ENCODE measurements at places on chromosomes 5 and 9.

DNA sequence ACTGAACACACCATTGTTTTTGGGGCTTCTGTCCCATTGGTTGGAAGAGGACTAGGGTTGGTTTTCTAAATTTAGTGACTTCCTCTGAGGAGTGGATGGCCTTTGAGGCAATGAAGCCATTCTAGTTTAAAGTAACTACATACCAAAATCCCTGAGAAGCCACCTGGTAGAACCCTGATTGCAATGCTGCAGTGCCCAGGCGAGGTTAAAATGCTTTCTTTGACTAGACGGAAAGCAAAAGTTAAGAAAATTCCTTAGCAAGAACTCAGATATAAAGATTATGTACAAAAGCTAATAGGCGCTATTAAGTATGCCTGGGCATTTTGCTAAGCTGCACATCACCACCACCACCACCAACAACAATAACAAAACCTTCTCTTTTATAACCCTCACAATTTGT lies 20.6 kb downstream of the GLRX start:
- DNase-seq = no peak

DNA sequence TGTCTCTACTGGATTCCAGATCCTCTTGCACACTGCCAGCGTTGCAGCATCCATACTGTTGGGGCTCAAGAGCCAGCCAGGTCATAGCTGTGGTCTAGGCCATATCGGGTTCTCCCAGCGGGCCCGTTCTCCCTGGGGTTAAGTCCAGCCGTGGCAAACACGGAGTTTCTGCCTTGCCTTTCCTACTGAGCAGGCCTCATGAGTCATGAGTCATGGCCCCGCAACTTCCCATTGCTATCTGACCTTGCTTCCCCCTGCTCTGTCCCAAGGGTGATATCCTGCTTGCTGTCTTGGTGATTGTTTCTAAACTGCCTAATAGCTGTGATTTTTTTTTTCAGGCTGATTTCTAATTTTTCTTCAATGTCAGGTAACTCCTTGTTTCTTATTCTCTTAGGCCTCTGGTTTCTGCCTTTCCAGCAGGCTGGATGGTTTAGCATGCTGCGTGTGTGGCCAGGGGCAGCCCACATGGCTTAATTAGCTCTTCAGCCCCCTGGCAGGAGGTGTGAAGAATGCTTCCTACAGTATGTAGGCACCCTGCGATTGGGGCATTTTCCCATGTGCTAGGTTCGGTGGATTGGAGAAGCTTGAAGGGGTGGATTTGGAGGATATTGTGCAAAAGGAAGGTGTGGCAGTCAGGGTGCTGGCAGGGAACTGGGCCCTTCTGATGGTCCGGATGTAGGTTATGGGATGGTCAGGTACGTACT lies 18.7 kb downstream of the DAPK1 start:
- no peak for DNase-seq

DNA sequence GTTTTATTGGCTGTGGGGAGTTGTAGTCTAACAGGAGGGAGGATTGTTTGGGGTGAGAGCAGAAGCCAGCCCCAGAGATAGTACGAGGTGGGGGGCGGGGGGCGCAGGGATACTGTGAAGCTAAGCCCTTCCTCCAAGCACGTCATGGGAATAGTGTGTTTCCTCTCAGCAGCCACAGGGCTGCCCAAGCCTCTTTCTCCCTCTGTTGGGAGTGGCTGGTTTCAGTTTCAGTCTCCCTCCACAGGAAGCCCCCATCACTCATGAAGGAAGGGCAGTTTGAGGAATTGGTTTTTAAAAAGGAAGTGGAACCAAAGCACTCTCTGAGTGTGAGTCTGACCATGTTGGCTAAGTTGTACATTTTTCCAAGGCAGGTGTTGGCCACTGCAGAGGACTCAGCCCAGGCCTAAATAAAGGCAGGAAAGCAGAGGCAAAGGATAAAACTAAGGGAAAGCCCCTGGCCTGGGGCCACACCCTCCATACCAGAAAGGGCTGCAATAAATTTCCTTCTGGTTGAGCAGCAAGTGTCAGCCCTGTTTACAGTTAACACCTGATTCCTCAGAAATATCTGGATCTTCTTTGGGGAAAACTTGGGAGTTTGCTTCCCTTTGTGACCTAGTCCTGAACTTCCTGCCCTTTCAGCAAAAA lies 3.2 kb downstream of the RAB24 start:
- peak; percentile 55 for DNase-seq

DNA sequence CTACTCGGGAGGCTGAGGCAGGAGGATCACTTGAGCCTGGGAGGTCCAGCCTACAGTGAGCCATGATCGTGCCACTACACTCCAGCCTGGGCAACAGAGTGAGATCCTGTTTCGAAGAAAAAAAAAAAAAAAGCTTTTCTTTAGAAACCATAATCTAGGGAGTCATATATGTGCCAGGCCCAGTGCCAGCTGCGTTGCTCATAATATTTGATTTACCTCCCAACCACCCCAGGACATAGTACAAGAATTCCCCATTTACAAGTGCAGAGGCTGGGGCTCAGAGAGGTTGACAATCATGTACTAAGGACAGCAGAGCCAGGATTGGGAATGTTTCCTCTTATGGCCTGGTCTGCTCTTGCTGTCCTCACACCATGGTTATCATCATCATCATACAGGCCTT lies 25.1 kb upstream of the TRIM14 start:
- DNase-seq = no peak

DNA sequence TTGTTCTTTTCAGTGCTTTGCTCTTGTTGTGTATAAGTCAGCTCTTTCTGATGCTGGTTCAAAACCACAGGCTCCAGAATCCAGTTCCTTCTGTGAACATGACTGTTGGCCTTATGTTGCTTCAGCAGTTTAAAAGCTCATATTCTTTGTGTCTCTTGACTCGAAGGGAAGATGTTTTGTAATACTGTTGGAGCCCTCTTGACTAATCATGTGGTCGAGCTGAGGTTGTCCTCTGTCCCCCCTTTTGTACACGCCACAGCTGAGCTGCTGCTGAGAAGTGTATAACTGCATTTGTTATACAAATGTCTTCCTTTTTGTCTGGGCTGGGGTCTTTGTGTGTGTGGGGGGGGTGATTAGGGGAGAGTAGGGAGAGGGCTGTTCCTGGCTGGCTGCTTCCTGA lies 35.8 kb downstream of the SLC36A1 start:
- no peak for DNase-seq

DNA sequence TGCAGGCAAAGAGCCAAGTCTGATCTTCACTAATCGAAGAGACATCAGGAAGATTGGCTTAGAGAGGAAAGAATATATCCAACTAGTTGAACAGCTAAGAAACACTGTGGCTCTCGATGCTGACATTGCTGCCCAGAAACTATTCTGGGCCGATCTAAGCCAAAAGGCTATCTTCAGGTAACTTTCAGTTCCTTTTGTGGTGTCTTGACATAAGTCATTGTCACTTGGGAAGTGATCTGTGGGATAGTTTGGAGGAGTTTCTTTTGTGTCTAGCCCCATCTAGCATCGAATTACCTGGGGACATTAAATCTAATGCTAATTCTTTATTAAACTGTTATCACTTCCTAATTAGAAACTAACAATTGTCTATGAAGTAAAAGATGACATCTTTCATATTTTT lies 24.0 kb downstream of the VLDLR start:
- DNase-seq = no peak

Measured in astrocyte of the cerebellum (primary cell).